ENCODE measurements at places on chromosomes 13 and 19. TPM values are rescaled to one million over a fixed set of nuclear protein-coding genes. Genes with fewer than 3 reads are reported as not detected.
A peak's percentile ranks its signal among the peaks of the same experiment; 100 is the strongest.

The MYCBP2 gene
- total RNA-seq, result 40.7 TPM

The CEACAM7 gene
- total RNA-seq, result not detected

The RNF225 gene
- not detected for total RNA-seq

The LILRA1 gene
- 0.92 TPM for total RNA-seq

The NUMBL gene
- total RNA-seq, result 16.8 TPM

The B3GNT8 gene
- total RNA-seq, result 8.3 TPM

The IGFL3 gene
- total RNA-seq, result not detected

The ZNF274 gene
- total RNA-seq, result 17.8 TPM

DNA sequence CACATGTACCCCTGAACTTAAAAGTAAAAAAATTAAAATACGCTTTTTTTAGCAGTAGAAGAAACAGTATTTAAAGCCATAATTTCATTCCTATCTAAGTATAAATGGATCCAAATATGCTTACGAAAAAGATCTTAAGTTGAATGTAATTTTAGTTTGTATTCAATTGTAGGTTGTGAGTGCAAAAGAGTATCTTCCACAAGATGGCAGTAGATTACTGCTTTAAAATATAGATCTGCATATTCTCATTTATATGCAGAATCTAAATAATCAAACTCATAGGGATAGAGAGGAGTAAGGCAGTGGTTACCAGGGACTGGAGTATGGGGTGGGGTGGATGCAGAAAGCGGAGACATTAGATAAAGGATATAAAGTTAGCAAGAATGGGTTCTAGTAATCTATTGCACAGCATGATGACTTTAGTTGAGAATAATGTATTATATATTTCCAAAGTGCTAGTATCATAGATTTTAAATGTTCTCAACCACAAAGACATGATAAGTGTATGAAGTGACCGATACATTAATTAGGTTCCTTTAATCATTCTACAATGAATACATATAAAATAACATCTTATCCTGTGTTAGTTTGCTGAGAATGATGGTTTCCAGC lies 14.2 kb downstream of the OR7A17 start:
- DNase-seq, result no peak

- DNase-seq, result no peak
Observed at GRCh38 chr19:36379510-36379819, 464 bp upstream of the ZFP14 start.

- DNase-seq, result no peak
Observed at GRCh38 chr19:10603873-10604459, 16.9 kb upstream of the AP1M2 start.

- no peak for DNase-seq
Observed at GRCh38 chr13:48816700-48817099, 159.0 kb upstream of the FNDC3A start.

- DNase-seq, result no peak
Observed at GRCh38 chr13:61417086-61417570, 1.5 kb upstream of the PCDH20 start.

DNA sequence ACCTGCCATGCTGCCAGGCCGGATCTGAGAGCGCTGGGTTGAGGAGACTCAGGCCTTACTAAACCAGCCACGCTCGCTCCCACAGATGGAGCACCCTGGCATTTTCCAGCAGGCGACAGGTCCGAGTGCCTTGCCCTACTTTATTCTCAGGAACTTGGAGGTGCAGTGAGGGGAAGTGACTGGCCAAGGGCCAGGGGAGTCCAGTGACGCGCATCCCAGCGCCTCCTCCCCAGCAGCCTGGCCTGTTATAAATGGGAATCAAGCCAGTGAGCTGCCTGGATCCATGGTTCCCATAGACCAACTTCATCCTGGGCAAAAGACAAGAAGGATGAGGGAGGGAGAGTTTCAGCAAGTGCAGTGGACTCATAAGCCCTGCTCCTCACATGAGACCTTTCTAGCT lies 35.5 kb downstream of the TMED1 start:
- DNase-seq, result peak; percentile 51

GRCh38 chr13:48094404-48094780 lies 512 bp downstream of the MED4 start:
- DNase-seq, result no peak

GRCh38 chr13:97743938-97744337 lies 209.5 kb upstream of the IPO5 start:
- DNase-seq, result no peak

GRCh38 chr19:49189259-49189658 lies 31.7 kb downstream of the TRPM4 start:
- DNase-seq, result no peak

DNA sequence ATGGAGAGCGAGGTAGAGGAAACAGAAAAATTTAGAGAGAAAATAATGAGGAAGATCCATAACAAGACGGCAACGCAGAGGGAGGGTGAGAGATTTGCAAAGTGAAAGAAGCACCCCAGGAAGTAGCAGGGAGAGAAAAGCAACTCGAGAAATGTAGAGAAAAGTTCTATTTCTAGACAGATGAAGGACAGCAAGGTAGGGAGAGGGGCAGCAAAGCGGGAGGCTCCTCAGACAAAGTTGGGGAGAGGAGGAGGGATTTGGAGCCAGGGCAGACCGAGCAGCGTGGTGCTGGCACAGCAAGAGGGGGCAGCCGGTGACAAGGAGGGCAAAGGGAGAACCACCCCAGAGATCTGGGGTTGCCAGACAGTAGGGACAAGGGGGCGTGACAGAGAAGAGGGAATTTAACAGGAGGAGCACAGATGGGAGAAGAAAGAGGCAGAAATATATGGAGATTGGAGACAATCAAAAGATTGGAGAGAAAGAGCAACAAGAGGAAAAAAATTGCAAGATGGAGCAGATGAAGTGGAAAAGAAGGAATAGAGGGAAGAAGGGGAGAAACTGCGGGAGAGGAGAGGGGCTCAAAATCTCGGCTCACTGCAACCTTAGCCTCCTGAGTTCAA lies 989 bp downstream of the ZNF766 start:
- no peak for DNase-seq

All from Right ventricle myocardium inferior (tissue), 1 donor.